ENCODE measurements at places on chromosomes 5 and 9.

DNA sequence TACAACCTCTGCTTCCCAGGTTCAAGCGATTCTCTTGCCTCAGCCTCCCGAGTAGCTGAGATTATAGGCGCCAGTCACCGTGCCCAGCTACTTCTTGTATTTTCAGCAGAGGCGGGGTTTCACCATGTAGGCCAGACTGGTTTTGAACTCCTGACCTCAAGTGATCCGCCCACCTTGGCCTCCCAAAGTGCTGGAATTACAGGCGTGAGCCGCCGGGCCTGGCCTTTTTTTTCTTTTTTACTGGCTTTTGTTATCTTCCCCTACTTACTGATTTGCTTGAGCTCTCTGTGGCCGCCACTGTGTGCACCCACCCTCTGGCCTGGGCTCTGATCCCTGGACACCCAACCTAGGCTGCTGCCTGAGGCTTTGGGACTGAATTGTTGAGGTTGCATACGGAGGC lies 60.3 kb downstream of the ANKRD33B start:
- DNase-seq: no peak

- no peak for DNase-seq
Measured at GRCh38 chr9:98241357-98242300, 13.8 kb downstream of the TBC1D2 start.

DNA sequence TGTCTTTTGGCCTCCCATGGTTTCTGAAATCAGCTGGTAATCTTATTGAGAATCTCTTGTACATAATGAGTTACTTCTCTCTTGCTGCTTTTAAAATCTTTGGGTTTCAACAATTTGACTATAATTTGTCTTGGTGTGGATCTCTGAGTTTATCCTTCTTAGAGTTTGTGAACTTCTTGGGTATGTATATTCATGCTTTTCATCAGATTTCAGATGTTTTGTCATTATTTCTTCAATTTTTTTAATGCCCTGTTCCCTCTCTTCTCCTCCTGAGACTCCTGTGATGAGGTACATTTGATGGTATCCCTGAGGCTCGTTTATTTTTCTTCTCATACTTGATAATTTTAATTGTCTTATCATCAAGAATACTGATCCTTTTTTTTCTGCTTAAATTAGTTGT lies 2.2 kb upstream of the CCL21 start:
- DNase-seq: no peak

- peak; percentile 97 for DNase-seq
Measured at GRCh38 chr9:86557063-86557766, 203.0 kb upstream of the TUT7 start.

- peak; percentile 41 for DNase-seq
Measured at GRCh38 chr5:172004824-172005237, 1.6 kb downstream of the FBXW11 start.

DNA sequence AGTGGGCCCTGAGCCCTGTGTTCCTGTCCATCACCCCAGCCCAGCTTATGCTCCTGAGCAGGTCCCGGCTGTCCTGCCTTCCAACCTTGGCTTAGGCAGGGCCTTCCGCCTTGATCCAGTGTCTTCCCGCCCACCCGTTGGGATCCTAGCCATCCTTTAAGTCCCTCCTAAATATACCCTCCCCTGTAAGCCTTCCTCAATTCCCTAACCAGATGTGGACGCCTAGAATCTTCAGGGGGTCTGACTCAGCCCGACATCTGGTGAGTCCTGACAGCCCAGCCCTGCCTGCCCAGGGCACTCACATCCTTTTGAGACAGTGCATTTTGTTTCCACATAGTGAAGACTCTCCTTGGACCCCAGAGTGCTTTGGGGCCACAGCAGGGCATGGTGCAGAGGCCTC lies 23.7 kb downstream of the SLC6A7 start:
- peak; percentile 75 for DNase-seq

- DNase-seq: peak; percentile 26
Measured at GRCh38 chr5:138597661-138598400, 22.6 kb upstream of the HSPA9 start.

DNA sequence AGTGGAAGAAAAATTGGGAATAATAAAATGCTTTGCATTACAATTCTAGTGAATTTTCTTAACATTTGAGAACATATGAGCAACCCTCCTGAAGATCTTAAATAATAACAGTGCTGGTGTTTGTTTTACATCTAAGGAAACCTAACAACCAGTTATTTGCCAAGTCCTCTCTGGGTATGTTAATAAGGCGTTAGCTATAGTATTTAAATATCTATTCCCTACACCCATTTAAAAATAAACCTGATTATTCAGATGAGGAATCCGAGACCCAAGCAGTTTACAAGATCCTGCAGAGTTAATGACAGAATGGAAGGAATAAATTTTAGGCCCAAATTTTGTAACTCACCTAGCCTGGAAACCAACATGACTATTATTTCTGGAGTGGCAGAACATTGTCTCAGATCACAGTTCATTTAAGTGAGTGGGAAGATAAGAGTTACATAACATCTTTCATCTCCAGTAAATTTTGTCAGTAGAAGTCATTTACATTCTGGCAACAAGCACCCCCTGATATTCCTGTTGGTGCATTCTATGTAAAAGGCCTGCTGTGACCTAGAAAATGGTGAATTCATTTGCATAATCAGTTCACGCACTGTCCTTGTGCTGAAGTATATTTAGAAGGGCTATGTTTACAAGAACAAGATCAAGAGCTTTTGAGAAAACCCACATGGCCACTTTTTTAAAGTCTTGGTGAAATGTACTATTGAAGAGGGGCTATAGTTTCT lies 148.2 kb downstream of the COX7C start:
- DNase-seq: no peak

DNA sequence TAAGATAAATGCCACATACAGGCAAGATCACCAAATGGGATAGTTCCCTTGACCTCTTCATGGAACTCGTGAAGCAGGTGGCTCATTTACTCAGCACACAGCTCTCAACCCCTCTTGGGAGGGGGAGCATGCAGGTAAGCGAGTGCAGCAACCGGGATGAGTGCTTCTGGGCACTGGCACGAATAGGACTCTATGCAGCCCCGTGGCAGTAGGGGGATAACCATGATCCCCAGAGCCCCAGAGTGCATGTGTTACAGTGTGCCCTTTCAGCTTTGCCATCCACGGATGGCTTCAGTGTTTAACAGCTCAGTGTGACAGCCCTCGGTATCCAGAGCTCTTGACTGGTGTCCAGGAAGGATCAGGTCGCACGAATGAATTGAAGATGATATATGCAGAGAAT lies 1187.1 kb downstream of the CDH9 start:
- no peak for DNase-seq

- DNase-seq: no peak
Measured at GRCh38 chr9:131574730-131575640, 29.7 kb downstream of the PRRT1B start.

GRCh38 chr5:179623003-179623905 lies at the start of gene HNRNPH1:
TSS of gene HNRNPH1 (minus strand) at chr5:179623671. CDS start at chr5:179623133, 538 bp downstream.
- peak; percentile 98 for DNase-seq

GRCh38 chr9:27519466-27520465 lies 4.3 kb upstream of the IFNK start:
- DNase-seq: no peak

- DNase-seq: no peak
Measured at GRCh38 chr9:38277601-38278200, 114.8 kb upstream of the ALDH1B1 start.

- DNase-seq: no peak
Measured at GRCh38 chr9:111980398-111980797, 83.8 kb downstream of the UGCG start.

DNA sequence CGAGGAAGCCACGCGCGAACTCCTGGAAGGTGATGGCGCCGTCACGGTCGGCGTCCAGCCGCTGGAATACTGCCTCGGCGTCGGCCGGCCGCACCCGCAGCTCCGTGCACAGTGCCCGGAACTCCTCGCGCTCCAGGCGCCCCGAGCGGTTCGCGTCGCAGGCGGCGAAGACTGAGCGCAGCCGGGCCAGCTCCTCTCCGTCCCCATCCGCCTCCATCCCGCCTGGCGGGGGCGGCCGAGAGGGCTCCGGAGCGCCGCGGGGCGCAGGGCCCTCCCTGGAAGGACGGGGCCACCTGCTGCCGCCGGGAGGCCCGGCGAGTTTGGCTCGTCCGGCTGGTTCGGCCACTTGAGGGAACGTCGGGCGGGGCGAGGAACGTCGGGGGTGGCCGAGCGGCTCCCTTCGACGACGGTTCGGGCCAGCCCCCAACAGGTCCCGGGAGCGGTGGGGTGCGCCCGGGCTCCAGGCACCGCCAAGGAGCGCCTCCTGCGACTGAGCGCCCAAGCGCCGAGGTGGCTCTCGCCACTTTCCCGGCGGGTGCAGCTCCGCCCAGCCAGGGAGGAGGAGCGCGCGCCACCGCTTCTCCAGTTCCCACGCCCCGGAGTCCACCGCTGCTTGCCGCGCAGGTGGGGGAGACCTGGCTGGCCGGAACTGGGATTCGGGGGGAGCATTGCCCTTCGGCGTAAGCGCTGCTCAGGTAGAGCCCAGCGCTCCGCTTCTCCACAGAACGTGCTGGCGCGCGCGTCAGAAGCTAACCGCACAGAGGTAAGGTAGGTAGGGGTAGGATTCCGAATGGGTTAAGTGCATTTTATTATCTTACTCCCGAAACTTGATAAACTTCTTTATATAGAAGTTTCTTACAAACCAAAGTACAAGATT lies at the start of gene RASEF:
Gene RASEF (minus strand): TSS at position 492 of the 877 bp plus-strand sequence. CDS start 275 bp downstream, at position 217.
- DNase-seq: no peak

- no peak for DNase-seq
Measured at GRCh38 chr5:174342696-174343095, 297.2 kb downstream of the NSG2 start.

GRCh38 chr9:96186591-96187011 lies 115.4 kb downstream of the HSD17B3 start:
- no peak for DNase-seq

DNA sequence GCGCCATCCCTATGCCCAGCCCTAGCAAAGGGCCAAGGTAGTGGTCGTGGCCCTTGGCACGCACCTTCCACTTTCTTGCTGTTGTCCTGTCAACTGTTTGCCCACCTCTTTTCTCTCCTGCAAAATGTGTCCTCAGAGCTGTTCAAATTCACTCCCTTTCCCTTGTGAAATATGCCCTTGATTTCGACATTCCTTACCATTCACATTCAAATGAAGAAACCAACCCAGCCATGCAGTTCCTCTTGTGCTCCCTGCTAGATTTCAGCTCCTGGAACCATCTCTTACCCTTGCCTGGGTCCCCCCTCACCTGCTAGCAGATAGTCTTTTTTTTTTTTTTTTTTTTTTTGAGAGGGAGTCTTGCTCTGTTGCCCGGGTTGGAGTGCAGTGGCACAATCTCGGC lies 19.6 kb upstream of the HRH2 start:
- DNase-seq: no peak

DNA sequence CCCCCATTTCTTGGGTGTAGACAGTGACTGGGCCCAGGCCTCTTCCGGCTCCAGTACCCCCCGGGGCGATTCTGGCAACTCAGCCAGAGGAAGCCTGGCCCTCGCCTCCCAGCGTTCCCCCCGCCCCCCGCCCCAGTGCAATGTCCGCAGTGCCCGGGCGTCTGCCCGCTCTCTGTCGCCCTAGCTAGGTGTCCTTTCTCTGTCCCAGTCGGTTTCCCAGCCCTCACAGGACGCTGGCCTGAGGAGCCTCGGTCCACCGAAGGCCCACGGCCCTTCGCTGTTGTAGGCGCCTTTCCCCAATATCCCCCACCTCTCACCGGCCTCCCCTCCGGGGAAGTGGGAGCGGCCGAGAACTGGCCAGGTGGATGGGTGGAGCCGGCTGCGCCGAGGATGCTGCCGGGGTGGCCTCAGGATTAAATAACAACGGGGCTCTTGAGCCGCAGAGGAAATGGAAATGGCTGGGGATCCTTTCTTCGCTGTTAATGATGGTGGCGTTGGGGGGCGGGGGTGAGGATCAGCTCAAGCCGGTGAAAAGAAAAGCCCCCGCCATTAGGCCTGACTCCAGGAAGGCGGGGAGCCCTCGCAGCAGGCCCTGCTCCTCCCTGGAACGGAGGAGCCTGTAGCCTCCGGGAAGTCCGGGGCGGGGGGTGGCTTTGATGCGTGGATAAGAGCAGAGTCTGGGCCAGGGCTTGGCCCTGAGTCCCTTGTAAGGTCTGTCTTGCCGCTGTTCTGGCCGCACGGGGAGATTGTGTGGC lies 1.1 kb upstream of the SPRY4 start:
- DNase-seq: peak; percentile 91

- DNase-seq: no peak
Measured at GRCh38 chr5:127998950-127999615, 84.5 kb upstream of the SLC12A2 start.

DNA sequence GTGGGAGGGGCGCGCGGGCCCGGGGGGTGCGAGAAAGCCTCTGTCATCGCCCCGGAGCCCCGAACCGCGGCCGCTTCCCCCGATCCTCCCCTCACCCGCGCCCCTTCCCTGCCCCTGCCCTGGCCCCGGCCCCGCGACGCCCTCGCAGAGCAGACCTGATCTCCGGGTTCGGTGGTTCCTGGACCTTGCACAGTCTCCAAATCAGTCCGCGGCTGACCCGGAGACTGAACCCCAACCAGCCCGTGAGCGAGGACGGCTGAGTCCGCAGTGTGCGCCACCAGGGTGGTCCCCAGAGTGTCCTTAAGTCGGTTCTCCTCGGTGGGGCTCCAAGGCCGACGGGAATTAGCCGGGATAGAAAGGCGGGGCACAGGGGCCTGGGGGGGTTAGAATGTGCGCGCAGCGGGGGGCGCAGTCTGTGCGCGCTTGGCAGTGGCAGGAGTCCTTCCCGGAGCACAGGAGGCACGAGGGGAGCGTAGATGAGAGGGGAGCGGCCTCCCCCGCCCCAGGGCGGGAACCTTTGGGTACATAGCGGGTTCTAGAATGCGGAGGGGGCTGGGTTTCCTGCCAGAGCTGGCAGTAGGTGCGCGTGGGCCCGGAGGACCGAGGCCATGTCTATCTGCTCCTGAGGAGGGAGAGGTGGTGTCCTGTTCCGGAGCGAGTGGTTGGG lies 779 bp downstream of the PKN3 start:
- no peak for DNase-seq

DNA sequence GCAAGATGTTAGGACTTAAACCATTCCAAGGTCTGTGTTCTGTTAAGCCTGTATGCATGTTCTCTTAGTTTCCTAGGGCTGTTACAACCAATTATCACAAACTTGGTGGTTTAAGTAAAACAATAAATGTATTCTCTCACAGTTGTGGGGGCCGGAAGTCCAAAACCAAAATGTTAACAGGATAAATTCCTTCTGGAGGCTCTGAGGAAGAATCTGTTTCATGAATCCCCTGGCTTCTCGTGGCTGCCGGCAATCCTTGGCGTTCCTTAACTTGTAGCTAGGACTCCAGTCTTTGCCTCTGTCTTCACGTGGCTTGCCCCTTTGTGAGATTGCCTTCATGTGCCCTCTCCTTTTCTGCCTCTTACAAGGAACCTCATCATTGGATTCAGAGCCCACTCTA lies 30.4 kb downstream of the FEM1C start:
- no peak for DNase-seq
